ENCODE measurements at places on chromosomes 1 and 21.

- no peak for DNase-seq
Measured at GRCh38 chr21:18524097-18524880, 120.7 kb upstream of the TMPRSS15 start.

DNA sequence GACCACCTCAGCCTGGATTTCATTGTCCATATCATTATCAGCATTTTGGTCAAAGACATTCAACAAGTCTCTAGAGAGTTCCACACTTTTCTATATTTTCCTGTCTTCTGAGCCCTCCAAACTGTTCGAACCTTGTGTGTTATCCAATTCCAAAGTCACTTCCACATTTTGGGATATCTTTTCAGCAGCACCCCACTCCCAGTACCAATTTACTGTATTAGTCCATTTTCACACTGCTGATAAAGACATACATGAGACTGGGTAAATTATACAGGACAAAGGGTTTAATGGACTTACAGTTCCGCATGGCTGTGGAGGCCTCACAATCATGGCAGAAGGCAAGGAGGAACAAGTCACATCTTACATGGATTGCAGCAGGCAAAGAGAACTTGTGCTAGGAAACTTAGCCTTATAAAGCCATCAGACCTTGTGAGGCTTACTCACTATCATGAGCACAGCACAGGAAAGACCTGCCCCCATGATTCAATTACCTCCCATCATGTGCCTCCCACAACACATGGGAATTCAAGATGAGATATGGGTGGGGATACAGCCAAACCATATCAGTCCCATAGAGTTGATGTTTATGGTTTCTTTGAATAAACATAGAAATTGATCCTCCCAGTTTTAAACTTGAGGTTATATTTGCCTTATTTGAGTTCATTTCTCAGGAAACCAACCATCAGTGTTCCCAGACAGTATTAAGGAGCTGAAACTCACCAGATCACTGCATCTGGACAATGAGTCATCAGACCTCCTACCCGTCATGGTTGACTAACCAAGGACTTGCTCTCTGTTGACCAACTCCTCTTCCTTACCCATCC, 322.7 kb upstream of the DUSP10 start:
- no peak for DNase-seq

DNA sequence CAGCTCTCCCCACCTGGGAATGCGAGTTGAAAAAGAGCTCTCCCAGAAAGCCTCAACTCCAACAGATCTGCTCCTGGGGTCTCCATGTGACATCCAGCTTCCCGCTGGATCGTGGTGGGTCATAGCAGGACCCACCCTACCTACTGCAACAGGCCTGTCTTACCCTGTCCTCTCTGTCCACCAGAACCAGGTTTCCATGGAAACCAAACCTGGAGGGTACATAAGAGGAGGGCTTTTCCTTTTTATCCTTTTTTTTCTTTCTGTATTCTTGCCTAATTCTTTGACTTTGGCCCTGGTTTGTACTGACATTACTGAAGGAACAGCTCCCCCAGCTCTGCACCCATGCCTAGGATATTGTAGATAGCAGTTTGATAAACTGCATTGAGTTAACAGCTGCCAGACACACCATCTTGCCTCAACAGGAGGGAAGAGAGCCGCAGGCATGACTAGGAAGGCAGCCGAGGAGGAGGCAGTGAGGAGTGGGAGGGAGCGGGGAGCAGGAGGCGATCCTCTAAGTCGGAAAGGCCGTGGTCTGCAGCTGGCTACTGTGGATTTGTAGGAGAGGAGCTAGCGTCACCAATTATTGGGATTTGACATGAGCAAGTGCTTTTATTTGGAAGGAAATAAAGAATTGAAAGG, 9.7 kb upstream of the FMOD start:
- DNase-seq: no peak

GRCh38 chr21:19198801-19199200, 795.2 kb upstream of the TMPRSS15 start:
- no peak for DNase-seq

- no peak for DNase-seq
Measured at GRCh38 chr1:78839704-78840277, 166.7 kb downstream of the ADGRL4 start.

GRCh38 chr1:159266832-159267231, 35.3 kb upstream of the FCER1A start:
- no peak for DNase-seq

- no peak for DNase-seq
Measured at GRCh38 chr21:46152927-46153246, 2.5 kb downstream of the FTCD start.

DNA sequence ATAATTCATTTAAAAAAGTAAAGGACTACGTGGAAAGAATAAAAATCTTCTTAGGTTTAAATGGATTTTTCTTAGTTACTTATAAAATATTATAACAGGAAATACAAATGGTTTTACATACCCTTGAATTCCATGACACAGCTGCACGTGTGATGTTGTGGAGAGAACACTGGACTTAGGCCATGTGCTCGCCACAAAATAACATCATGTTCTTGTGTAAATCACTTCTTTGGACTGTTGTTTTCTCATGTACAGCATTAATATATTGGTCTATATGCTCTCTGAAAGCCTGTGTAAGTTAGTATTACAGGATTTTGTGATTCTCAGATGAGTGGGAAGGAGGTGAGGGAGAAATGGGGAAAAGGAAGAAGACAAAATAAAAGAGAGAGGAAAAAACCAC, 228.2 kb downstream of the DNM3 start:
- no peak for DNase-seq

DNA sequence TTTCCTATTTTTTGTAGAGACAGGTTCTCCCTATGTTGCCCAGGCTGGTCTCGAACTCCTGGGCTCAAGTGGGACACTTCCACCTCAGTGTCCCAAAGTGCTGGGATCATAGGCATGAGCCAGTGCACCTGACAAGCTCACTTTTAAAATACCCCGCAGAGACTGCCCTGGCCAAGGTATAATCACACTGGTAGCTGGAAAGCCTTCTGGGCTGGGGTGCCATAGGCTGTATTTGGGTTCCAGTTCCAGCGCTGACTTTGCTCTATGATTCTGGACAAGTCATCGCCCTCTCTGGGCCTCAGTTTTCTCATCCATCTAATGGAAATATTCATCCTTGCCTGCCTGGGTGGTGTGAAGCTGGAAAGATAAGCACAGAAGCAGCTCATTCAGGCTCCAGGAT, 10.4 kb downstream of the LDLRAD1 start:
- DNase-seq: no peak

DNA sequence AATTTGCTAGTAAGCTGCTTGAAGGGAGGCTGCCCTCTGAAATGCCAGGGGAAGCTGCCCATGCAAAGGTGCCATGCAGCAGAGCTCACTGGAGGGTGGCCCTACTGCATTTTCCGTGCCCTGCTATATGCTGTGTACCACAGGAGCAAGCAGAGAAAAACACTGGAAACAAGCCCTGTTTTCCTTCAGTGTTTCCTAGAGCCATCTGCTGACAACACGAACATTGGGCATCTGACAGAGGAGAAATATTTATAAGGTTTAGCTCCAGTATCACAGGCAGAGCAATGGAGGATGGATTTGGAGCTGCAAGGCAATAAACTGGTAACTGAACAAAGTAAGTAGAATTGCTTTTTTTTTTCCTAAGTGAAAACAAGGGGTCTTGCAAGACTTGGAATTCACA, 198.4 kb downstream of the USP25 start:
- no peak for DNase-seq

DNA sequence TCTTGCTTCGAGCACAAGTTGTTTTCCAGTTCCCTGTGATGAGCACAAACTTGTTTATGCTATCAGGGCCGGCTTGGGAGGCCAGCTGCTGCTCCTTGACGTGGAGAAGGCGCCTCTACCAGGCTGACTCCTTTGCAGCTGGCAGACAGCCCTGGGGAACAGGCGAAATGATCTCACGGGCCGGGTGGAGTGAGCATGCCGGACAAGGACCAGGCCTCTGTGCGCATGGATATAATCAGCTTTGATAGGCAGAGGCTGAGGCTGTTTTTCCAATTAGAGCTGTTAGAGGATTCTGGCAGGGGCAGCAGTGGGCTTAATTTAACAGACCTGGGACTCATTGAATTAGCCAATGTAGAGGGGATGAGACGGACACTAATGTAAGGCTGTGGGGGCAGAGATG, 38.9 kb downstream of the FAM163A start:
- DNase-seq: no peak

GRCh38 chr1:116503546-116504307, 67.1 kb downstream of the CD58 start:
- no peak for DNase-seq

All from cortex of kidney (tissue), 1 donor.